Activated CD4-positive, alpha-beta T cell treated with anti-CD3 and anti-CD28 coated beads for 48 hours (primary cell): ENCODE measurements at places on chromosomes 2 and 18.

DNA sequence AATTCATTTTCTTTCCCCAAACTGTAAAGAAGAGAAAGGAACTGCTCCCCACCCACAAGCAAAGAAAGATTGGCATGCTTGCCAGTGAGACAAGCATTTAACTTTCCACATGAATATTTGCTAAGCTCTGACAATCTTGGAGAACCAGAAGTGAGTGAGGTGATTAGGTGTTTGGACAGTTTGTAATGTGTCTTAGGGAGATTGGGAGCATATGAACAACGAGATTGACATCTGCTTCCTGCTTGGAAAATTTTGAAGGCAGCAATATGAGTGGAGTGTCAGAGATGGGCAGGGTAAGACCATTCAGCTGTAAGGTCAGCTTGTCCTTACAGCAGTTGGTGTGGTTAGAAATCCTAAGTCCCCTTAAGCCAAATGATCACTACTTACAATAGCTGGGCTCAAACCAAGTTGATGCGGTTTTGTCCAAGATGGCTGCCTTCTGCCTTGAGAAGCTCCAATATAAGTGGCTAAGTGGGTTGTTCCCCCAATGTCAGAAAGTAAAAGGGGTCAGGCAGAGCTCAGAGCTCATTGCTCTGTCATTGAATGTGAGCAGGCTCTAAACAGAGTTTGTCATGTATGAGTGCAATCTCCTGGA is 36.0 kb upstream of the GALNT5 start:
- no peak for DNase-seq

GRCh38 chr18:48412339-48412929 is 3.3 kb upstream of the ZBTB7C start:
- DNase-seq, result peak; percentile 43

- no peak for DNase-seq
Measured at GRCh38 chr18:22136395-22136794, 33.0 kb upstream of the GATA6 start.

DNA sequence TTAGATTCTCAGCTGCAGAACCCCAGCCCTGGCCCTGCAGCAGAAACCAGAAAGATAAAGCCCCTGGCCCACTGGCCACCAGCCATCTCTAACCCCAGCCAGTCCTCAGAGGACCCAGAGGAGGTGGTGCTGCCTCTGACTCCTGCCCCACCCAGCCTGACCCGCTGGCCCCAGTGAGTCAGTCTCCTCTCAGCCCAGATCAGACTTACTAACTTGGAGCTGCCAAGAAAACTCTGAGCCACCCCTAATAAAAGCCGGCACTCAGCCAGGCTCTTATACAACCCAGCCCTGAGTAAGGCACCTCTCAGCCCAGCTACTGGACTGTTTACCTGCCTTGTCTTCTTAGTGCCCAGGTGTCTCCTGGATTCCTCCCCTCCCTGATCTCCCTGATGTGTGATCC is 2.0 kb downstream of the SLC14A2 start:
- no peak for DNase-seq

- DNase-seq, result no peak
Measured at GRCh38 chr2:146652311-146652710, 1192.5 kb upstream of the ACVR2A start.

DNA sequence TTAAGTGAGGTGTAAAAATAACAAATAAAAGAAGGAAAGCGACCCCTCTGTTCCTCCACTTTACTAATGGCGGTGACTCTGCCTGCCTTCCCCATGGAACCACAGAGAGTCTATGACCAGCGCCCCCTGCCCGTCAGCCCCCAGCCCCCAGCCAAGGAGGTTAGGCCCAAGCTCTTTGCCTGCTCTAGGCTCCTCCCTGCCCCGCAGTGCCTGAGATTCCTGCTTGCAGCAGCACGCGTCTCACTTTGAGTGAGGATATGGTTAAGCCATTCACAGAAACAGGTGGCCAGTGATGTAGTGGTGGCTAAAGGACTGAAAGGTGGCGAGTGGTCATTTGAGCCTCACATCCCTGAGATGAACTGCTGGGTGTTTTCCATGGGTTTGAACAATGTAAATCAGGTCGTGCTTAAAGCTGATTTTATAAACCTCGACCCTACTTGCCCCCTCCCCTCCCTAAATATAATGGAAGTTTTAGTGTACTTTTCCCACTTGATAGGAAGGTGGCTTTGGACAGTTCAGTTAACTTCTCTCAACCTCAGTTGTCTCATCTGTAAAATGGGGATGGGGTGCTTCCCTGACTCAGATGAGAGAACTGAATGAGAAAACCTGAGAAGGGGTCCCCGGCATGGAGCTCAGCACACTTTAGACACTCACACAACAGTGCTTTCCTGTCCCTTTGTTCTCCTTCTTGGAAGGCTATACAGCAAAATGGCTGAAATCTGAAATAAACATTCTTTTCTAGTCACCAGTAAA is 46.5 kb downstream of the IL1RL2 start:
- DNase-seq, result no peak

DNA sequence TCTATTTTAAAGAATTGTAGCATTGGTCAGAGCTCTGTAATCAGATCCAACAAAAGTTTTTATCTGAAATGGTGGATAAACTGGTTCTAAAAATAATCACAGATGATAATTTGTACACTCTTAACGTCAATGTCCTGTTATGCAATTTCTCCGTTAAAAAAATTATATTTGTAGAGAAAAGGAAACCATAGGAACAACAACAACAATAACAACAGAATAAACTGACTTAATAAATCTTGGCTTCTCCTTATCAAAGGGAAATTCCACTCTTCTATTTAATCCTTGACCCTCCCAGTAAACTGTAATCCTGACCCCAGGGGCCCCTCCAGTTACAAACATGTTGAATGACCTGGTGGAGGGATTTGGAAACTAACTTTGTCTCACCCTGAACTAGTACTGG is 78.6 kb upstream of the ZFP36L2 start:
- no peak for DNase-seq

DNA sequence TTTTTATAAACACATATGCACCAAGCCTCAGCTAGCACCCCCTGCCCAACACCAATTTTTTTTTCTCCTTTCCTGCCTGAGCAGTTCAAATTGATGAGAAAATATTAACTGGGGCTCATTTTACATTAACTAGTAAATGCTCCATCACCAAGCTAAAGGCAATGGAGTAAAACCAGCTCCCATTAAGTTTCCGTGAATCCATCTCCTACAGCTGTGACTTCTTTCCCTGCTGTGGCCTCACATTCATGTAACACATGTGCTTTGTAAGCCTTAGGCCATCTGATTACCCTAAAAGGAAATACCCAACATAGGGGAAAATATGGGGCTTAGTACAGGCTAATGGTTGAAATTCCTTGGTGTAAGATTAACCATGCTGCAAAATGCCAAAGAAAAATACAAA is 60.8 kb downstream of the DNER start:
- no peak for DNase-seq

DNA sequence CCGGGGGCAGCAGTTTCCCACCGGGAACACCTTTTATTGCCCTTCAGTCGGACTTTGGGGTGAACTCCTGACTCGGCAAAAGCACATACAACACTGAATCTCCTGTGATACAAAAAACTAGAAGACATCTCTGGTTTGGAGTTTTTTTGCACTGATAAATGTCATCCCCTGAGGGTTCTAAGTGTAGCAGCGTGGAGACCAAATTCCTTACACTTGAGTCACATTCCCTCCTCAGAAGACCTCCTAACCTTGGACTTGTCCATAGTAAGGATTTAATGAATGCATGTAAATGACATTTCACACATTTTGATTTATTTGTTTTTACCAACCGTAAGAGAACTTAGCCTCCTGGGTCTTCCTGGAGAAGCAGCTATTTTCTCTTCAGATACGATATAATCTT is 54.0 kb upstream of the GPR45 start:
- DNase-seq, result no peak

DNA sequence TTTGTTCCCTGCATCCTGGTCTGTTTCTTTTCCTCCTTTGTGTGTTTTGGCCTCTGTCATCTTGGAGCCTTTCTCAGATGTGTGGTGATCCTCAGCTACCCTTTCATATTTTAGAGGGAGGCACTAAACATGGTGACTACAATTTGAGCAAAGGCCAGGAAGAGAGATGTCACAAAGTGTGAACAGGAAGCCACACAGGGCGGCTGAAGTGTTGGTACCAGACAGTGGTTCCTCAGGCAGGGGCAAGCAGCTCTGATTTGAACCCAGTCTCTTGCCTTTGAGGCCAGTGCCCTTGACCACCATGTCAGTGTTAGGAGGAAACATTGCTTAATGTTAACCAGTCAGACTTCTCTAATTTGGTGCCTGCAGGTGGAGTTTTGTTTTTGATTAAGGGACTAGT is 9.2 kb downstream of the LRRFIP1 start:
- DNase-seq, result no peak

DNA sequence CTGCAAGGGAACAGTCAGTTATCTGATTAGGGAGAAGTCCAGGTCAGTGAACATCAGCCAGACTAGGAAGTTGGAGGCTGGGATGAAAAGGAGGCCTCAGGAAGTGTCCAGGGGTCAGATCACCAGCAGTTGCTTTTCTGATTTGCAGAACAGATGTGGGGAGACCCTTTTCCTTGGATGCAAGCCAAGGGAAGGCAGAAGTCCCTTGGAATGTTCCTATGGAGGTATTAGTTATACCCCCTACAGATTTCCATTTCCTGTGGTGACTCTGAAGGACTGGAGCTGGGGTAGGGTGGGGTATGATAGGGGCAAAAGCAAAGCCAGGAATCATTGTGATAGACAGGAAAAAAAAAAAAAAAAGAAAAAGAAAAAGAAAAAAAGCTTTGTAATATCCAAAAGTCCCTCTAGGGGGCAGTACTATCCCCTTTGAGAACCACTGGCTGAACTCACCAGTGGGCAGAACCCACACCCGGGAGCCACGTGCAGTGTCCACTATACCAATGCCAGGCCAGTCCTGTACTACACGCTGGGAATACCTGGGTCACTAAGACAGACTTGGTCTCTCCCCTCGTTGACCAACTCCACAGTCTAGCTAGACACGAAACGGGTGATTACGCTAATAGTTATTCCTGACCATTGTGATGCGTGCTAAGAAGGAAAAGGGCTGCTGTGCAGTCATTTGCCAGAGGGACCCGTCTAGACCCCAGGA is 7.4 kb downstream of the DYSF start:
- no peak for DNase-seq

DNA sequence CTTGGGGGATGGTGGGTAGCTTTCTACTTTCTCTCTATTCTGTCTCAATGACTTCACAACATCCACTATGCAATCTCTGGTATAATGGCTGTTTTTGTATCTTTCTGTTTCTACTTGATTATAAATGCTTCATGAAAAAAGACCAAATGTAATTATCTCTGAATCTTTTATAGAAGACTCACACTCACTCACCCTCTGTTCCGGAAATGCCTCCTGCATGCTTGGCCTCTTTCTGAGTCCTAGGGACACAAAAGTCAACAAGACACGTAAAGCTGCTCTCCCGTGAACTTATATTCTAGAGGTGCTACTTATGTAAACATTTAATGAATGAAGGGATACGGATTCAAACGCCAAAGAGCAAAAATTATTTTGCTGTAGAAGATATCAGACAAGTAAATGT is 502.2 kb upstream of the SOX11 start:
- DNase-seq, result no peak

DNA sequence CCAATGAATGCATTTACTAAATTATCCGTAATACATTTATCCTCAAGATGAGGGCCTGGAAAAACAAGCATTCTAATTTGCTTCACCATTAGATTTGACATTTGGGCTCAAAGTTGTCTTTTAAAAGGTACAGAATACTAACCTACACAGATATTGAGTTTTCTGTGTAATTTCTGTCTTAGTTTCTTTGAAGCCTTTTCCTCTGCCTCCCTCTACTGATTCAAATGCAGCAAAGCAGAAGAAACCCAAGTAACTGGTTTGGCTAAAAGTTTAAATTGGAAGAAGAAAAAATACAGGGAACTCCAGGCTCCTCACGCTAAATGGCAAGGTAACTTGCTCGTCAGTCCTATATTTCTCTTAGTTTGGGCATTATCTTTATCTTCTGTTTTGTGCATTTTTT is 53.3 kb upstream of the SLC5A7 start:
- DNase-seq, result no peak

- no peak for DNase-seq
Measured at GRCh38 chr2:42957109-42957860, 164.9 kb upstream of the HAAO start.

GRCh38 chr18:666177-666576 is 8.7 kb downstream of the TYMS start:
- DNase-seq, result no peak

GRCh38 chr2:226426292-226426736 is 373.3 kb downstream of the IRS1 start:
- DNase-seq, result no peak

- DNase-seq, result no peak
Measured at GRCh38 chr2:48328942-48329723, 200.8 kb upstream of the STON1 start.

DNA sequence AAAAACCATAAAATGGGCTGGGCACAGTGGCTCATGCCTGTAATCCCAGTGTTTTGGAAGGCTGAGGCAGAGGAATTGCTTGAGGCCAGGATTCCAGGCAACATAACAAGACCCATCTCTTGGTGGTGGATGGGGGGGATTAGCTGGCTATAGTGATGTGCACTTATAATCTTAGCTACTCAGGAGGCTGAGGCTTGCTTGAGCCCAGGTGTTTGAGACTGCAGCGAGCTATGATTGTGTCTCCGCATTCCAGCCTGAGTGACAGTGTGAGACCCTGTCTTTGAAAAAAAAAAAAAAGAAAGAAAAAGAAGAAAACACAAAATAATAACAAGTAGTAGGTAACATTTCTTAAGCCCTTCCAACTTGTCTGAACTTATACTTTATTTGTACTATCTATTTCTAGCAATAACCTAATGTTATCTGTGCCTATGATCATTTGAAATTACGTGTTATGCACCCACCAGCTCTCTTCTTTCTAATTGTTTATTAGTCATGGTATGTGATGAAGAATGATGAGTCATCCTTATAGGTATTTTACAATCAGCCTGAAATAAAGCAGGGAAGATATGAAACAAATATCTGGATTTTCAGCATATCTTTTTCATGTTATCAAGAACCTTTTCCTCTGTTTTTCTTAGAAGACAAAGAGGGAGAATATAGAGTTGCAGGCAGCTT is 129.3 kb upstream of the UNC80 start:
- no peak for DNase-seq

- no peak for DNase-seq
Measured at GRCh38 chr2:42964439-42965083, 172.2 kb upstream of the HAAO start.

DNA sequence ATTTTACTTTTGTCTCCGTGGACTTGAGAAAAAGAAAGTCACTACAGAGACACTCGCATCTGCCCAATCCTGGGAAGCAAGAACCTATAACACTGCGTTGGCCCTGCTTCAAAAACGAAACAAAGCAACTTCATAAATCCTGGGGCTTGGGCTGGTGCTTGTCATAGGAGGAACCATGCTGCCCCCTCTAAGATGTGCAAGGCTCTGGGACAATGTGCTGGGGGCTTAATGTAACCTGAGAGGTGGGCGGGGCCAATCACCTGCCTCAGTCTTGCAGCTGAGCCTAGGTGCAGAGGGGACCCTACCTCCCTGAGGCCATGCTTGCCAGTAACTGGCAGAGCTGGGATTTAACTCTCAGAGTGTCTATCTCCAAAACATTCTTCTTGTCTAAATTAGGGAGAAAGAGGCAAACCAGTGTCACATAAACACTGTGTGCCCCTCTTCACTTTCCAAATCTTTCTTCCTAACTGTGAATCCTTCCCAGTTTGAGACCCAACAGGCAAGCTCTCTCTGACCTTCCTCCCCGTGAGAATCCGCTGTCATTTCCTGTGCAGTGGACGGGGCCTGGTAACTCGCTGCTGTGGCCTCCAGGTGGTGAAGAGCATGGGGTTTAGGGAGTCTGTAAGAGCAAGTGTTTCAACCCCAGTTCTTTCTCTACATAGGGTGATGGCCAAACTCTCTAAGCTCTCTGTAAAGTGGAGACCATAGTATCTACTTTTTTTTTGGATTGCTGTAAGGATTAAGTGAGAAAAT is 115.1 kb downstream of the ACKR3 start:
- no peak for DNase-seq
